ENCODE measurements at places on chromosomes 7 and 10.

GRCh38 chr7:112122144-112122543 lies 84.1 kb downstream of the DOCK4 start:
- H3K27ac ChIP-seq = no peak overlapping the region
- no peaks in the 10 kb centered on the region for H3K27me3 ChIP-seq
- no peak for DNase-seq
- no peak overlapping the region for H3K4me3 ChIP-seq
- H3K4me1 ChIP-seq = no peaks in the 10 kb centered on the region
- H3K36me3 ChIP-seq = no peaks in the 10 kb centered on the region

GRCh38 chr10:100743626-100744135 lies 1.7 kb upstream of the PAX2 start:
- no peaks in the 10 kb centered on the region for H3K36me3 ChIP-seq
- H3K27me3 ChIP-seq = peaks cover 79% of the 10 kb centered on the region
- no peak for DNase-seq
- H3K27ac ChIP-seq = no peak overlapping the region
- H3K4me3 ChIP-seq = peak overlapping the region; percentile 60

- H3K27me3 ChIP-seq = no peaks in the 10 kb centered on the region
- no peak overlapping the region for H3K27ac ChIP-seq
- H3K36me3 ChIP-seq = no peaks in the 10 kb centered on the region
- H3K4me1 ChIP-seq = no peaks in the 10 kb centered on the region
- DNase-seq = no peak
Measured at GRCh38 chr7:150939466-150939865, 38.7 kb downstream of the KCNH2 start.

DNA sequence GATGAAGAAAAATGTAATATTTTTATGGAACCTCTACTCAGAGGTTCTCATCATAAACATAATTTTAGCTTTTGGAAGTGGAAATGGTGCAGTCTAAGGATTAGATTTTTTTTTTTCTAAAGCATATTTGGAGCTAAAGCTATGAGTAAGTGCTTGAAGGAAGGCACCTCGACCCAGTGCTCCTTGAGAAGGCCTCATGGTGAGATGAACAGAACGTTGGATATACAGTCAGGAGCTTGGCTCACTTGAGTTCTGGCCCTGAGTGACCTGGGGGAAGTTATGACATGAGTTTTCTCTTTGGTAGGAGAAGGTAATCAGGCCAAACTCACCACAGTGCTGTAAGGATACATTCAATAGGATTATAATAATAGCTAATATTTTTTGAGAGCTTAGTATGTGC lies 163.3 kb downstream of the JCAD start:
- H3K4me1 ChIP-seq = peaks cover 24% of the 10 kb centered on the region
- peak overlapping the region; percentile 89 for H3K27ac ChIP-seq
- no peak overlapping the region for H3K4me3 ChIP-seq

GRCh38 chr7:67019562-67020390 lies 23.1 kb downstream of the TYW1 start:
- H3K27me3 ChIP-seq = no peaks in the 10 kb centered on the region
- no peak for DNase-seq
- no peaks in the 10 kb centered on the region for H3K4me1 ChIP-seq
- H3K36me3 ChIP-seq = peaks cover 32% of the 10 kb centered on the region
